ENCODE measurements at places on chromosomes 3 and 15.
A peak's percentile ranks its signal among the peaks of the same experiment; 100 is the strongest.

GRCh38 chr3:189756582-189757078 is 125.4 kb downstream of the TP63 start:
- no peak for DNase-seq

- no peak for DNase-seq
These were observed 137.3 kb upstream of the TSPAN3 start for GRCh38 chr15:77208241-77208640.

- DNase-seq = no peak
These were observed 187.2 kb downstream of the SHQ1 start for GRCh38 chr3:72661115-72661457.

DNA sequence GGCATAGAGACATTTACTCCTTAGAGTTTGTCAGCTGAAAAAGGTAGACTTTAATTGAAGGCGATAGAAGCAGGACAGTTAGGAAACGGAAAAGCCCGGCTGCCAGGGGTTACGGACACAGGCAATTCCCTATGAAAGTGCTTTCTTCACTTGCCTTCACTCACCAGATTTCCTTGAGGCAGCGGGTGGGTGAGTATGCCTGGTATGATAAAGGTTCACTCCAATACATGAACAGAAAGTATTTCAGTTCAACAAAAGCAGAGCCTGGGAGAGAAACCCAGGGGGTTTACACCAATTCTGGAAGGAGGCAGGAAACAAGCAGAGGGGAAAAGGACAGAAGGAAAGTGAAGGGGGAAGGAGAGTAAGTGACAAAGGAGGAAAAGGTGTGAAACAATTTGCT is 53.9 kb downstream of the QTRT2 start:
- no peak for DNase-seq

DNA sequence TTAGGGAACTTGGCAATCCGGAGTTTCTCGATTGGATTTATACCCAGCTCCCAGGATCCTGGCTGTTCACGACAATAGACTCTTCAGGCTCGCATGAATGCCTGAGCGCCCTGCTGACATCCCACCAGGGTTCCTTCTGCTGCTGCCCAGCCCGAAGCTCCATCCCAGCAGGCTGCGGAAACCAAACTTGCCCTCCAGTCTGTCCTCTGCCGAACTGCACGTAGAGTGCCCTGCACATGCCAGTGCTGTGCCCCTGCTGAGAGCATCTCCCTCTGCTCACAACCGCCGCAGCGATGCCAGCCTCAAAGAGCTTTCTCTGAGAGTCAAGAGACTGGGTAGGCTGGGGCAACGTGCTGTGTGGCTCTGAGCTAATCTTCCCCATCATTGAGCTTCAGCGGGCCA is 6.9 kb downstream of the ADAMTS7 start:
- DNase-seq = no peak

GRCh38 chr3:107142786-107143575 is 234.3 kb upstream of the CCDC54 start:
- peak; percentile 17 for DNase-seq

GRCh38 chr3:141259821-141260629 is 28.4 kb downstream of the PXYLP1 start:
- DNase-seq = no peak

DNA sequence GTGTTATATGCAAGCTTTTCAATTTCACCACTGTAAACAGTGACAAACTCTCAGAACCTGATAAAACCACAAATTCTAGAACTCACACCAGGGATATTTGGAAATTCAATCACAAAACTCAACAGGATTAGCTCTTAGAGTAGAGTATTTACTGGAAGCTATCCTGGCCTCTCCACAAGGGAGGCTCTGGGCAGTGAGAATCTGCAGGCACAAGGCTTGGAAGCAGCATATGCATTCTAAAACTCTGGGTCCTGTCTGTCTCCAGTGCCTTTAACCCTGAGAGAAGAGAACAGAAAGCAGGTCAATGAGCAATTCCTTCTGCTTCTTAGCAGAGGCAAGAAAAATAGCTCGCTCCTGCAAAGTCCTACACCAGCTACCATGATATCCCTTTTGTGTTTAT is 23.4 kb downstream of the PLSCR4 start:
- DNase-seq = no peak

- DNase-seq = no peak
These were observed 26.9 kb downstream of the CCR4 start for GRCh38 chr3:32978331-32978730.

GRCh38 chr3:46709721-46710120 is 7.9 kb downstream of the PRSS50 start:
- DNase-seq = no peak

DNA sequence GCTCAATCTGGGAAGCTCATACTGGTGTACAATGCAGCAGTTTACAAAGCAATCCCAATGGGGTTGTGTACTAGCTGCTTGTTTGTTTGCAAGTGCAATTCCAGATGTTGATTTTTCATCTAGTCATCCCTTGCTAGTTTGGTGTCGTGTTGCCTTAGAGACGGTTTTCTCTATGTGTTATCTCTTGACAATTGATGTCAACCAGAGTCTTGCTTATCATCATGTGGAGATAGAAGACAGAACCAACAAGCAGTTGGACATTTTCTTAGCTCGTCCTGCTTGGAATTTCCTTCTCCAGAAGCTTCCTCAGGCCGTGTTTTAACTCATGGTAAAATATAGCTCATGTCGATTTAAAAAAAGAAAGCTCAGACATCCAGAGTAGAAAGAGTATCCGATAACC is 262.0 kb upstream of the KCNH8 start:
- DNase-seq = no peak

DNA sequence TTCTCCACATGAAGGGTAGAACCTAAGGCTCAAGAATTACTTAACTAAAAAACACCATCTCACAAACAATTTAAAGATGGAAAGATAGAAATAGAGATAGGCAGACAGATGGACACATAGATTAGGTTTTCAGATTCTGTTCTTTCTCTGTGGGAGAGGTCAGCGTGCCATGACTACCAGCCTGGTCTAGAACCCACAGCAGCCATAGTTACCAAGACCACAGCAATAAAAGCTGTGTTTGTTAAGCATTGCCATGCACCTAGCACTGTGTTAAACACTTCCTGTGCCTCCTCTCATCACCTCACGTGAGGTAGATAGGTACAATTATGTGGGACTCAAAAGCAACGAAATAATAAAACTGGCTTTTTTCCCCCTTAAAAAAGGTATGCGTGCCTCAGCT is 83.1 kb upstream of the TSEN2 start:
- no peak for DNase-seq

DNA sequence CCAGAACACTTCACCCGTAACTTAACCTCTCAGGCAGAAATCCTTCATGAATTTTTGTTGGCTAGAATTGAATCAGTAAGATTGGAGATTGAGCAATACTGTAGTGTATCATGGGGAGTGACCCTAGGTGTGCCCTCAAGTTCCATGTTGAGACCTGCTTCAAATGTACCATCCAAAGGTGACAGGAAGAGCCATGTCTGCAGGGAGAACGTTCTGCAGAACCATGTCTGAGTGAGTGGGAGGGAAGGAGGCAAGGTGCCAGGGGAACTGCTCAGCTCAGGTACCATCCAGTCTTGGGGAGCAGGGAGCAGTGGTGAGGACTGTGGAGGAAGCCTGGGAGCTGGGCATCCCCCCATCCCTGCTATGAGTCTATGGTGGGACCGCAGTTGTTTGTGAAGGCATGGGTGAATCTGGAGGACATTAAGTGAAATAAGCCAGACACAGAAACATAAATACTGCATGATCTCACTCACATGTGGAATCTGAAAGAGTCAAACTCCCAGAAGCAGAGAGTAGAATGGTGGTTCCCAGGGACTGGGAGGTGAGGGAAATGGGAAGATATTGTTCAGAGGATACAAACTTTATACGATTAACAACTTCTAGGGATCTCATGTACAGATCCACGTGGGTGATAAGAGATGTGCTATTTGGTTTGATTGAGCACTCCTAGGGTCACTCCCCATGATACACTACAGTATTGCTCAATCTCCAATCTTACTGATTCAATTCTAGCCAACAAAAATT is 23.3 kb downstream of the CFAP161 start:
- no peak for DNase-seq

- no peak for DNase-seq
These were observed 254.2 kb downstream of the EBLN2 start for GRCh38 chr3:73315706-73316105.

GRCh38 chr3:106678657-106679390 is 698.4 kb upstream of the CCDC54 start:
- DNase-seq = no peak

GRCh38 chr3:87351937-87352336 is 75.6 kb upstream of the POU1F1 start:
- no peak for DNase-seq

DNA sequence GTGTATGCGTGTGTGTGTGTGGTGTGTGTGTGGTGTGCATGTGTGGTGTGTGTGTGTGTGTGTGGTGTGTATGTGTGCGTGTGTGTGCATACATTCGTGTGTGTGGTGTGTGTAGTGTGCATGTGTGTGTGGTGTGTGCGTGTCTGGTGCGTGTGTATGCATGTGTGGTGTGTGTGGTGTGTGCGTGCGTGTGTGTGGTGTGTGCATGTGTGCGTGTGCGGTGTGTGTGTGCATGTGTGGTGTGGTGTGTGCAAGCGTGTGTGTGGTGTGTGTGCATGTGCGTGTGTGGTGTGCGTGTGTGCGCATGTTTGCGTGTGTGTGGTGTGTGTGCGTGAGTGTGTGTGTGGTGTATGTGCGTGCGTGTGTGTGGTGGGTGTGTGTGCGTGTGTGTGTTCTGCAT is 210.4 kb downstream of the LRTM1 start:
- no peak for DNase-seq

Data from left renal pelvis (tissue), 4 donors.